ENCODE measurements at places on chromosomes 12 and 14.

DNA sequence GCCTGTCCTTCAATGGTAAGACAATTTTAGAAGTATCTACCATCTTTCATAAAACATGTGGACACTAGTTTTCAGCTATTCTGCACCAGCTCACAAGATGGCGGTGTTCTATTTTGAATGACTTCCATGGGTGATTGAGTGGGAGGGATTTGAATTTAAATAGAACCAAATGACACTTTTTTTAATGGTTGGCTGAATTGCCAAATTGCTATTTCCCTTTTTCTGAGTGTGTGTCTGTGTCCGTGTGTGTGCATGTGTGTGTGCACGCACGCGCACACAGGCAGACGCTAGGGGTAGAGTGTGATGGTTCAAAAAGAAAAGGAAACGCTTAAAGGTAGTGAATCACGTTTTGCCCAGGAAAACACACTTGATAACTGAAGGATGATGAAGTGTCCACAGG is 362.6 kb downstream of the DAD1 start:
- DNase-seq = no peak

- no peak for DNase-seq
These were observed 39.9 kb downstream of the C14orf132 start for GRCh38 chr14:96079066-96079465.

DNA sequence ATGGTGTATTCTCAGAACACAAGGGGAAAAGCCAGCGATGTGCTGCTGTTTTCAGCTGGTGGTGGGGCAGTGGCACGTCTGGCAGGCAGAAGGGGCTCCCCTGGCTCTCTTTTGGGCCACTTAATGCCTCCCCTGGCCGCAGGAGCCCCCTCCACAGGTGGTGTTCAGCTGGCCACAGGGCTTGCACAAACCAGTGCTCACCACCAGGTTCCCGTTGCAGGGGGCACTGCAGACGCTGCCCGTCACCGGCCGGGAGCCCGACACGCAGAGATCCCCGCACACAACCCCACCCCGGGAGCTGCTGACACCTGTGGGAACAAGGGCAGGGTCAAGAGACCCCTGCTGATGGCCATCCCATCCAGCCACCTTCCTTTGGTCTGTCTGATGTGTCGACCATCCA is 6.7 kb downstream of the KRT83 start:
- no peak for DNase-seq

DNA sequence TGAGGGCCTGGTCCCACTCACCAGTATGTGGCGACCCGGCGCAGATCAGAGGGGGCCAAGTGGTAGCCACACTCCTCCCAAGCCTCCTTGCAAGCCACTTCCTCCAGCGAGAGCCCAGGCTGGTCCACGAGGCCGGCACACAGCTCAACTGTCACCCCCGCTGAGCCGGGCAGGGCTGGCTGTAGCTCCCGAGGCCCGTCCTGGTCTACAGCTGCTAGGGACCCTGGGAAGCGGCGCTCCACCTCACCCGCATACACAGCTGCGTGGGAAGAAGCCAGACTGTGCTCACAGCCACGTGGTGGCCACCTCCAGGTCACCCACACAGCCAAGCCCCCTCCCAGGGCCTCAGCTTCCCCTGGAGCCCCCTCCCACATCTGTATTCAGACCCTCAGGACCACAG is 4.6 kb downstream of the NUDT14 start:
- no peak for DNase-seq

GRCh38 chr14:43803076-43803689 is 703.9 kb downstream of the FSCB start:
- DNase-seq = no peak
